RWPE2 (cell line): ENCODE measurements at places on chromosomes 4 and X.

DNA sequence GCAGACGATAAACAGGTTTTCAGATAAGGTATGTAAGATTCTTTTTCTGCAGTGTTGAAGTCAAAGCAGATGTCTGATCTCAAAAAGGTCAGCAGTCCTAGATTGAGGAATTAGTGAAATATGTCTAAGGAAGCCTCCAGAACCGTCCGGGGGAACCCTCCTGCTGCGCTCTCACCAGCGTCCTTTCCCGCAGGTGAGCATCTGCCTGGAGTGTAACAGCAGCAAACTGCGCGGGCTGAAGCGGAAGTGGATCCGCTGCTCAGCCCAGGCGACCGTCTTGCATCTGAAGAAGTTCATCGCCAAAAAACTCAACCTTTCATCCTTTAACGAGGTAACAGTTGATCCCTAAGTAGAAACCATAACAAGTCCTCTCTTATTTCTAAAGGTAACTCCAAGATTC, 55.5 kb downstream of the PCGF3 start:
- no peak for DNase-seq

GRCh38 chr4:164949448-164950143, 27.9 kb downstream of the TRIM61 start:
- DNase-seq = no peak

- no peak for DNase-seq
Observed at GRCh38 chrX:87515836-87516235, 1.8 kb upstream of the KLHL4 start.

DNA sequence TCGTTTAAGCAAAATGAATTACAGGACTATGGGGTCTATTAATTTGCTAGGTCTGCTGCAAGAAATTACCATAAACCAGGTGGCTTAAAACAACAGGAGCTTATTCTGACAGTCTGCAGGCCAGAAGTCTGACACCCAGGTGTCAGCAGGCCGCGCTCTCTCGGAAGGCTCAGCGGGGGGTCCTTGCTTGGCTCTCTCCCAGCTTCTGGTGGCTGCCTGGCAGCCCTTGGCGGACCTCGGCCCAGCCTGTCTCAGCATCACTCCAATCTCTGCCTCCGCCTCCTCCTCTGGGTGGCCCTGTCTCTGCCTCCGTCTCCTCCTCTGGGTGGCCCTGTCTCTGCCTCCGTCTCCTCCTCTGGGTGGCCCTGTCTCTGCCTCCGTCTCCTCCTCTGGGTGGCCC, 580.5 kb upstream of the FAT1 start:
- no peak for DNase-seq

GRCh38 chr4:37139987-37140386, 104.6 kb upstream of the NWD2 start:
- no peak for DNase-seq

DNA sequence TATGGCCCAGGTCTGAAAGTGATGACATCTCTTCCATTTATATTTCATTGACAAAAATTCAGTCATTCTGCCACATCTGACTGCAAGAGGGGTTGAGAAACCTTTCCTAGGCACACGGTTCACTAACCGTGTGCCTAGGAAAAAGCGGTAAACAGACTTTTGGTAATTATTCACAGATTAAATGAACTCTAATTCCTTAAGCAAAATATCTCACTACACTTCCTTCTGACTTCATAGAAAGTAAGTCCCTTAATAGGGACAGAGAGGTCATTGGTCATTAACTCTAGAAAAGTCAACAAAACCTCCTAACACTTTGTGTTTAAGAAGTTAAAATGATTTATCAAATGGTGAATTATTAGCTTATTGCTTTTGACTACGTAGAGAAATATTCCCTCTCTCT, 205.1 kb downstream of the PDHA2 start:
- no peak for DNase-seq

DNA sequence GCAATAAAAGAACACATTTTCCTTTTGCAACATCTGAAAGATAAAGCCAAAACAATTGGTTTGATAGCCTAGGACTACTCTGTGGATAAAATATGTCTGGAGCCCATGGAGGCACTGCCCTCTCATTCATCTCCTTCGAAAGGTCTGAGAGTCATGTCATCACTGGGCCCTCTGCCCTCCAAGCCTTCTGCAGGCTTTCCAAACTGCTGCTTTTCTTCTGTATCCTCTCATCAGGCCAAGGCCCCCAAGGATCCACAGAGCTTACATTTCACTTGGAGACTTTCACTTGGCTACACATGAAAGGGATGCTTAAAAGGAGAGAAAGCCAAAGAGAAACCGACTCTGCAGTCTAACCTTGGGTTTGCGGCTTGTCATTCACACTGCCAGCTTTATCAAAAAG, 109.9 kb downstream of the SH3RF1 start:
- DNase-seq = no peak

DNA sequence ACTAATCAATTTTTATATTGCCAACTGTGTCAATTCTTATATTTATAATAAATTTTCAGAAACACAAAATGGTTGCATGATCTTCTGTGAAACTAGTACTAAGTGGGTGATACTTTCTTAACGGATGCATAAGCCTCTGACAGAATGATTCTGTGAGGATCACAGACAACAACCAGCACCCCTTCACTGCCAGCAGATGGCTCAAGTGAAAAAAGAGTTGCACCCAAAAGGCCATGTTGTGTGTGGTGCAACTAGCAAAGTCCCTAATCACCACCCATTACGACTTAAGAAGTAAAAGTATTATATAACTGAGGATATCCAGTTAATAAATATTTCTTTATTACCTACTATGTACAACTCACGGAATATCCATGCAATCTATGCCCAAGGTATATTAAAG, 334.0 kb downstream of the PCDH19 start:
- DNase-seq = no peak

- peak; percentile 58 for DNase-seq
Observed at GRCh38 chr4:3865986-3866812, 100.0 kb downstream of the ADRA2C start.

DNA sequence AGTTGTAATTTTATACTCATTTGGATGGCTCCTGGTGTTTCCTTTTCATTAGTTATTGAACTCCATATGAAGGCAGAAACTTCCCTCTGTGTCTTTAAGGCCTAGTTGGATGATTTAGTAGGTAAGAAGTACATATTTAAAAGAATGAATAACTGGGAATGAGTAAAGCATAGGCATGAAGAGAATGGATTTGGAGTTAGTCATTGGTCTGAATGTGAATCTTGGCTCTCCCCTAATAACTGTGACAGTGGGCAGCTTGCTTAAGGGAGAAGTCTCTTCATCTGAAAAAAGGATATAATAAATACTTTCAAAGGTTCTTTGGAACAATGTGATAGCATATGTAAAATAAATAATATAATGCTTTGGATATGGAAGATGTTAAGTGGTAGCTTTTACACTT, 13.2 kb downstream of the SNX25 start:
- no peak for DNase-seq

DNA sequence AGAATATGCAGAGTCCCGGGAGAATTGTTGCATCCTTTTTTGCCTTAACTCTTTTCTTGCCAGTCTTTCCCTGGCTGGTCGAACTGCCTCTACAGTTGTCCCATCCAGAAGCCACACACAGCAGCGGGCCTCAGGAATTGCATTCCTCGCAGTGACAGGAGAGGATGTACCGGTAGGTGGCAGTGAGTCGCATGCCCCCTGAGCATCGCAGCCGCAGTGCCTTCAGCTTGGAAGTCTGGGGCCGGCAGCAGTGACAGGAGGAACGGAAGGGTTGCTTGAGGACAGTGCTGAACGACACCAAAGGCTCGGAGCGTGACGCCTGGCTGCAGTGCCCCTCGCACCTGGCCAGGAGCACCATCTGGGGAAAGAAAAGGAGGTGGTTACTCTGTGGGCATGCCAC, 23.5 kb downstream of the NDP start:
- DNase-seq = no peak

DNA sequence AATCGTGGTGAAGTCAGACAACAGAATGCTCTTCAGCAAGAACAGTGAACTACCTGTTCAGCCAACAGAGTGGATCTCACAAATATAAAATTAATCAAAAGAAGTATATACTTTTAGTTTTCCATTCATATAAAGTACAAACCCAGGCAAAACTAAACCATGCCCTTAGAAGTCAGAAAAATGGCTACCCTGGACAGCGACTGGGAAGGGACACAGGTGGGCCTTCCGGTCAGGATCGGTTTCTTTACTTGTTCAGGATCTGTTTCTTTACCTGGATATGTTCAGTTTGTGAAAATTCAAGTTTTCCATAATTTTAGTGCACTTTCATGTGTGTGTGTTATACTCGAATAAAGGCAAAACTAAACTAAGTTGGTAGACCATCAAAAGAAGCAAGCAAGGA, 12.4 kb upstream of the GPR173 start:
- DNase-seq = no peak

DNA sequence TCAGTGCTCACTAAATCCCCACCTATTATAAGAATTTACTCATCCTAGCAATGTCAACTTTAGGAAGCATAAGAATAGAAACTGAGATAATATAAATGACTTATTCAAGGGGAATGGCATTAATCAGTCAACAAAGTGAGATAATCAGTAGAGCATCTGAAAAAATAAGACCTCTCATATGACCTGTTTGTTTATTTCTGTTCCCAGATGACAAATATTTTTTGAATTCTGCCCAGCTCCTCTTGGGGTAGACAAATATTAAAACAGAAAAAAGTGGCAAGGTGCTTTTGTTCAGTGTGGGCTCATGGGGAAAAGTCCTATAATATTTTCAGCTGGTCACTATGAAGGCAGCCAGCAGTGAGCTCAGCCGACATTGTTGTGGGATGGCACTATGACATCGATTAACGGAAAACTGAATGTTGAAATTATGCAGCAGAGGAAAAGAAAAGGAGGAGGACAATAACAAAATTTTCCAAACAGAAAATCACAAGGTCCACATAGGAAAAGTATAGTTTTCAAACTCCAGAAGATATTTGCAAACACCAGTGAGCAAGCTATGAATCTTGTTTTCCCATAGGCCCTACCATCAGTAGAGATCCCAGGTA, 109.6 kb downstream of the ANXA3 start:
- no peak for DNase-seq

GRCh38 chr4:33085709-33086108, 2365.5 kb downstream of the PCDH7 start:
- DNase-seq = no peak
